ENCODE measurements at places on chromosomes 6 and 20.

DNA sequence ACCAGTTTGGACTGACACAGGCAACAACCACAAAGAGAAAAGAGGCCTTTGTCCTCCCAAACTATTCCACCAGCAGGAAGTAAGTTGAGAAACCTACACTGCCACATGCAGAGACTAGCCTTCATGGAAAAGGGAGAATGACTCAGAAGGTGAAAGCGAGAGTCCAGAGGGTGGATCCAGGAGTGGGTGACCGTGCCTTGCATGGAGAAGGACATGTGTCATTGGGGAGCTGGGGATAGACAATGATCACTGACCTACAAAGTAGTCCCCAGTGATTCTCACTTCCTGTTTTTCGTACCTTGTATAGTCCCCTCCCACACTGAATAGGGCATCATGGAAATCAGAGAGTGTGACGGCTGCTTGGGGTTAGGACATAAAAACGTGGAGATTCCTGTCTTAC is 91.9 kb downstream of the MYLK4 start:
- DNase-seq = no peak

DNA sequence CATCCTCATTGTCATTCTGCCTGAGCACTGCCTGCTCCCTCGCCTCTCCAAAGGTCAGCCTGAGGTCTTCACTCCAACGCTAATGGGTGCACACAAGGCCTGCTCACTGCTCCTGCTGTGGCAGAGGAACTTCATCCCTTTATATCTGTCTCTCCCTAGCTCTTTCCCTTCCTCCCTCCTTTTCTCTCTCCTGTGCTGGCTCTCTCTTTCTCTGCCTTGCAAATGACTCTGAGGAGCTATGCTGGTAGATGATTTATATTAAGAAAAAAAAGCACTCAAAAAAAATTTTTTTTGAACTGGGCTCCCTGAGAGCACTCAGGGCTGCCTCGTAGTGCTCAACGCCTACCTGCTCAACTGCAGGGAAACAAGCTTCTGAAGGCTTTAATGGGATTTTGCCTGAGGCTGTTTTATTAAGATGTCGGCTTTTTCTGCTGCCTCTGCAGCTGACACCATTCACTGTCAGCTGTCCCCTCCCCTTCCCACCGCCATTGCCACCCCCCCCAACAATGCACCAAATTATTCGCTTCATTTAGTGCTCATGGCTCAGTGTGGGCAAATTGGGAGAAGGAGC is 137.7 kb upstream of the DEFB112 start:
- DNase-seq = no peak

DNA sequence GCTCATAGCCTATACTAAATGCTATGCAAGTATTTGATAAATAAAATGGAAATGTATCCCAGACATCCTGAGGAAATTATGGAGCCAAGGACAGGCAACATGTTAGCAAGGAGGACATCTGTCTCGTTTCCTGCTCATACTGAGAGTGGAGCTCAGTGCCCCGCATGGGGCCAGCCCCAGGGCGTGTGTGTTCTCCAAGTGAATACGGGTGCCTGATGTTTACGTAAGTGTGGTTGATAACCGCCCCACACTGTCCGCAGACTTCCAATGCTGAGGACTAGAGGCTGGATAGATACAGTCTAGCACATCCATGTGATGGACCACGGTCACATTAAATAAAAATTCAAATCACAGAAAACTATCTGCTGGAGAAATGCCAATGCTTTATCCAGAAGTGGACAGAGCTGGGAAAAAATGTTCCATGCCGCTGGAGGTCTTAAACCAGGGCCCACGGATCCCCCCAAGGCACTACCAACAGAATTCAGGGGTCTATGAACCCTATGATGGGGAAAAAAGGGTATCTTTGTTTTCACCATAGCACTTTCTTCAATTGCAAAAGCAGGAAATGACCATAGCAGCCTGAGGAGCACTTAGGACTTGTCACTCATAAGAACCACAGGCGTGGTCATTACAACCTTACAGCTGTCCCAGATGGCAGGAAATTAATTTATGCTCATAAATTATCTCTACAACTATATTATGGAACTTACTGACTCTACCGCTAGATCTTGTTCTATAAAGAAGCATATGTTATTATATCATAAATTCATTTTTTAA is 24.9 kb downstream of the TGM2 start:
- no peak for DNase-seq

- DNase-seq = no peak
Measured at GRCh38 chr6:84835340-84835739, 70.9 kb upstream of the TBX18 start.

DNA sequence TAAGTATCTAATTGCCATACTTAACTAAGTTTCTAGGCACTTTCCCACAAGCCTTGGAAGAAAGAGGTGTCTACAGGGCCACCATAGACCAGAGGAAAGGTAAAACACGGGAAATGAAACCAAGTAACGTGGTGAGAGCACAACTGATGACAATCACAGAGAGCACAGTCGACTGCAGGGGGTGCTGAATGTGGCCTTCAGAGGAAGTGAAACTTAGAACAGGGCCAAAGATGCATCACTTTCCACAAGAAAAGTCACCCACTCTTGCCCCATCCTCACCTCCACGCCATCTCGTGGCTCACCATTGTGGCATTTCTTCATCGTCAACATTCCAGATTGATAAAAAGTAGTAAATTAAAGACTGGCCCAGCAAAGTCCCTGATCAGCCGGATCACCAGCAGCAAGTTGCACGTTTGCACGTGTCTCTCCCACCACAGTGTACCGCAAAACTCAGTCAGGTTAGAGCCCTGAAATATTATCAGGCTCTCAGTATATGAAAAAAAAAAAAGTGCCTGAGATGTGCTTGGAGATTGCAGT is 31.4 kb downstream of the HIVEP2 start:
- DNase-seq = peak; percentile 44

- no peak for DNase-seq
Measured at GRCh38 chr6:92495242-92495641, 924.1 kb downstream of the EPHA7 start.

- no peak for DNase-seq
Measured at GRCh38 chr6:112466373-112467151, 119.4 kb downstream of the RFPL4B start.

- DNase-seq = no peak
Measured at GRCh38 chr6:33297406-33297955, 1.3 kb downstream of the RGL2 start.

GRCh38 chr6:112286500-112287144 is 32.3 kb upstream of the LAMA4 start:
- no peak for DNase-seq

DNA sequence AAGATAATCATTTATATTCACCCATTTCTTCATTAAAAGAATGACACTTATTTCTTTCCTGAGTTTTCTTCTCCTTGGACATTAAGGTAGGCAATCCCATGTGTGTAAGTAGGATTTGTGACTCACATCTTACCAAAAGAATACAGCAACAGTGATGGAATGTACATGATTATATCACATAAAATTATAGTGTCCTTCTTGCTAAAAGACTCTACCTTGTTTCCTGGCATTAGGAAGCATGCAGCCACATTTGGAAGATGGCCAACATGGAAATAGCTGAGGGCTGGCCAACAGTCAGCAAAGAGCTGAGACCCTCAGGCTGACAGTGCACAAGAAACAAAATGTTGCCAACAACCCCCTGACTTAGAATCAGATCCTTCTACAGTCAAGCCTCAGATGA is 327.9 kb upstream of the MARCKS start:
- DNase-seq = no peak

- no peak for DNase-seq
Measured at GRCh38 chr6:25660512-25660911, 8.5 kb downstream of the SCGN start.

DNA sequence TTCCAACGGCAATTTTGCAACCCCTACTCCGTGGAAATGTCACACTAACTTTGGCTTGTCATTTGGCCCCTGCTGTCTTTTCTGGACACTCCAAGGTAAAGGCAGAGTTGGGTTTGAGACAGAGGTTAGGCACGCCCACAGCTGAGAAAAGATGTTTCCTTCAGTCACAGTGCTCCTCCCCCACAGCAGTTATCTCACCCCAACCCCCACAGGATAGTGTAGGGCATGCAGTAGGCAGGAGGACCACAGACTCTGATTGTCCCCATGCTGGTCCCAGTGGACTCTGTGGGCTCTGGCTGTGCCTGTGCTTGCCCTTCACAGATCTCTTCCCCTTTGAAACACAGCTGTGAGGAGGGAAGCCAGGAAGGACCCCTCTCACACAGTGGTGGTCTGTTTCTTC is 124.0 kb upstream of the CARMIL1 start:
- DNase-seq = no peak

- no peak for DNase-seq
Measured at GRCh38 chr6:131811500-131811899, 3.7 kb downstream of the ENPP1 start.

DNA sequence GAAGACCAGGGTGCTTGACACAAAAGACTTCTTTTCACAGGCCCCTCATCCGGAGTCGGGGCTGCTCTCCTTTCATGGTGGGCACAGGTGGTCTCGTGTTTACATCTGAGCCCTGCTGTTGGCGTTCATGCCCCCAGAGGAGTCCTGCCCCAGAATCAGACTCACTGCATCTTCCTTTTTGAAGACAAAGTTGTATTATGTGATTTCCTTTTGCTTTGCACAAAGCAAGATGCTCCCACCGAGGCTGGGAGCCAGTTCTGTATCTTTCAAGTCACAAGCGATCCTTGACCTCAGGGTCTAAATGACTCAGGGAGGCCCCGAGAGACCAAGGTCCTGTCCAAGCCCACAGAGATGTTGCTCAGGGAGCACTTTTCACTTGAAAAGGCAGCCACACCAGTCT is 330.5 kb downstream of the THBS2 start:
- no peak for DNase-seq

GRCh38 chr6:159984268-159984786 is 15.4 kb downstream of the IGF2R start:
- no peak for DNase-seq

GRCh38 chr6:816510-817084 is 123.7 kb upstream of the EXOC2 start:
- DNase-seq = no peak

DNA sequence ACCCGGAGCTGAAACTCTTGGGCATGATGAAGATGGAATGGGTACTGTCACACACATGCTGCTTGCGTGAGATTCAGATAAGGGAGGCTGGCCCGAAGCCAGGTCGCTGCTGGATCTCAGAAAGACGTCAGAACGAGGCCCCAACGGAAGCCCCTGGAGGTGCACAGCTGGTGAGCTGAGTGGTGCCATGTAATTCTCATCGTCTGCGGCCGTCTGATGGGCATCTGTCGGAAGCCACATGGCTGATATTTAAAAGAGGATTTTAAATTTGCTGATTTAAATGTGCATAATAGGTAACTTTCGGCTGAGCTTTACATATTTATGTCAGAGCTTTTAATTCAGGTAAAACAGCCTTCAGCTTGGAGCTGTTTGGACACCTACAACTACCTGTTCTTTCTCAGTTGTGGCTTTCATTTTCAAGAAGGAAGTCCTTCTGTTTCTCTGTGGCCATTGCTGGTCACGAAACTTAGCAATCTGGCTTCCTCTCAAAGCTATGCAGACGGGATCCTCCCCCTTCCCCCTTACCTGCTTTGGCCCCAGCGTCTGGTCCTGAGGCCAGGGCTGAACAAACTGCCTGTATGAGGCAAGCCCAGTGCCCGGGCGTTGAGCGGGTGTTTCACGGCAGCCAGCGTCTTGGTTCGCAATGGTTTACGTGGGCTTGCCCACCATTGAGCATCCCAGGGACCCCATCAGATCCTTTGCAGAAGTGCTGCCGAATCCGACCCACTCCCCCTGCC is 9.2 kb downstream of the SLCO4A1 start:
- DNase-seq = peak; percentile 30

DNA sequence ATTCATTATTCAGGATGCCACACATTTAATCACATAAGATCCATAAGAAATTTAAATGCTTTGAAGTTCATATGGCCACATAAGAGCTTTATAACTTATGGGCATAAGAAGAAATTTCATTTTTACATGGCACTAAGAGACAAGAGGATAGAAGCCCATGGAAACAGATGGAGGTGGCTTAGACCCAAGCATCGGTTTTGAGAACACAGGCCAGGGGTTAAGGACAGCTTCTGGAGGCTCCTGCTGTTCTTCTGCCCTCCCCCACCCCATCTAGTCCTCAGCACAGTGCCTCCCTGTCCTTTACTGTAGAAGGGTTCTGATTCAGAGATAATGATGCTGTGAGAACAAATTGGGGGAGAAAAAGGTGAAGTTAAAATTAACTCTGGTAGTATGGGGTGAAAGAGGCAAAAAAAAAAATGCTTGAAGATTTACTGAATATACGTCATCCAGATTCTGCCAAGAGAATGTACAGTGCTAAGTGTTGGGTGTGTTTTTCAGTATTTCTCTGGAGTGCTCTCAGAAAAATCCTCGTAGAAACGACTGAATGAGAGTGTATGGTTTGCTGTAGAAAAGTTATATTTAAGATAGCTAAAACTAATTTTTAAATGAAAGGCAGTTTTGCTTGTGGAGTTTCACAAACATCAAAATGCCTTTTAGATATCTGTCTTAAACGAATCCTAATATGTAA is 539.7 kb downstream of the QKI start:
- no peak for DNase-seq

DNA sequence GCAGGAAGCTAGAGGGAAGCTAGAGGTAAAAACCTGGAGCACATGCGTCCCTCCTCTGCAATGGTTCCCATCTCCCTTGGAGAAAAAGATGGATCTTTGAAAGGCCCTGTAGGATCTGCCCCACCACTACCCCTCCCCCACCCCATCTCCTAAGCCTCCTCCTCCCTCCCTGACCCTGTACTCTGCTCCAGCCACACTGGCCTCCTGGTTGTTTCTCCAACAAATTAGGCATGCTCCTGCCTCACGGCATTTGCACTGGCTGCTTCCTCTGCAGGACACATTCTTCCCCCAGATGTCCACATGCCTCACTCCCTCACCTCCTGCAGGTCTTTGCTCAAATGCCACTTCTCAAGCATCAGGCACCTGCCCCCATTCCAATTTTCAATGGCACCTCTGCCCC is 45.5 kb downstream of the UBE2V1 start:
- DNase-seq = no peak

DNA sequence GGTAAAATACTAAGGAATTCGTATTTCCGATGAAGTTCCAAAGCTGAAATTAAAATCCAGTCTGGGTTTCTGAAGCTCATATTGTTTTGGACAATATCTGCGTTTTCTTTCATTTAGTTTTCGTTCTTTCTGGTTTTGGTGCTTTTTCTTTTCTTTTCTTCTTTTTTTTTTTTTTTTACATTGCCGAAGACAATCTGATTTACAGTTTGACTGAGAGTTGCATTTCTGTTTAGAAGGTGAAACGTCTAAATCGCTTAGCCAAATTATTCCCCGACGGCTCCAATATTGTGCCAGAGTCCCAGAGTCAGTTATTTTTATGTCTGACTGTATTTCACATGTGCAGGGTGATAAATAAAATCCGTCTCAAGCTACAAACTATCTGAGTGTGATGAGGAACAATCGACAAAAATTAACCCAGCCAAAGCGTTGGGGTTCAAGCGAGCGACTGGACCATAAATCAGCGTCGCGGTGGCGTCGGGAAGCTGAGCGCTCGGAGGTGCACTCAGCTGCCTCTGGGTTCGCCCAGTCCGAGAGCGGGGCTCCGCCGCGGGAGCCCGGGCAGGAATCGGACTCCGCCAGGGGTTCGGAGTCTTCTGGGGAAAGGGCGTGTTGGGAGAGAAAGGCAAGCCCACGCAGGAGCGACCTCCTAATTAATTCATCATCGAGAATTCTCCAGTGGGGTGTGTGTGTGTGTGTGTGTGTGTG is 8.2 kb upstream of the TBX18 start:
- no peak for DNase-seq
